ENCODE measurements at places on chromosomes 6 and 20.

- no peak for DNase-seq
Measured at GRCh38 chr6:13006578-13007300, 290.2 kb downstream of the PHACTR1 start.

DNA sequence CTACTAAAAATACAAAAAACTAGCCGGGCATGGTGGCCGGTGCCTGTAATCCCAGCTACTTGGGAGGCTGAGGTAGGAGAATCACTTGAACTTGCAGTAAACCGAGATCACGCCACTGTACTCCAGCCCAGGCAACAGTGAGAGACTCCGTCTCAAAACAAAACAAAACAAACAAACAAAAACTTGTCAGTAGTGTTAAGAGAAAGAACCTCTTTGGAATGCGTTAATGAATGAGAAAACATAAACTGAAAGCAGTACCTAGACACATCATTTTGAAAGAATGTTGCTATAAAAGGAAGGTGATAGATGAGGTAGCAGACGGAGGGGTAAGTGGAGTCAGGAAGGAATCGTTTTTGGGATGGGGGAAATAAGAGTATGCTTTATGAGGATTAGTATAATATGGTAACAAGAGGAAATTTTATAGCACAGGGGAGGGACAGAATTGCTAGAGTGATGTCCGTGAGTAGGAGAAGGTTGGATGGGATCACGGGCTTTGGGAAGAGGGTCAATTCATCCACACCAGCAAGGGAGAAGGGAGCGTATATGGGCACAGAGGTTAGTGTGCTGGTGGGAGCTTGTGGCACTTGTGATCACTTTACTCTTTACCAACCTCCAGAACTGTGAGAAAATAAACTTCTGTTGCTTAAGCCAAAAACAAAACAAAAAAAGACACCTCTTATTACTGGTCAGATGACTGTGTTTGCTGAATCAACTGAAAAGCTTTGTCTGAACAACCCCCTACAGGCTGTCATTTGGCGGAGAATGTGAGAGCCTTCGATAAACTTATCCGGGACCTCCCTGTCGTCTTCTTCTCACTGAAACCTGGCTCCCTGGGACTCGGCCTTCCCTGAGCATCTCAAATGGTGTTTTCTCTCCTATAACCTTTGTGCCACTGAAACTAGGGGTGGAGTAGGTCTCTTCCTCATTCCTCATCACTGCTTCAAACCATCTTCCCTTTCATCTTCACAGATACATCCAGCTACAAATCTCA is 48.9 kb upstream of the TFAP2A start:
- no peak for DNase-seq

GRCh38 chr6:81304466-81304865 is 448.0 kb downstream of the TENT5A start:
- DNase-seq, result no peak

GRCh38 chr6:155694419-155694790 is 238.8 kb upstream of the NOX3 start:
- no peak for DNase-seq

GRCh38 chr20:12882832-12883506 is 125.8 kb upstream of the SPTLC3 start:
- no peak for DNase-seq

- DNase-seq, result no peak
Measured at GRCh38 chr20:20205141-20205861, 153.0 kb downstream of the CFAP61 start.

- DNase-seq, result no peak
Measured at GRCh38 chr20:2327620-2328555, 32.1 kb downstream of the TGM3 start.

- DNase-seq, result no peak
Measured at GRCh38 chr20:56157530-56158203, 90.9 kb upstream of the MC3R start.

DNA sequence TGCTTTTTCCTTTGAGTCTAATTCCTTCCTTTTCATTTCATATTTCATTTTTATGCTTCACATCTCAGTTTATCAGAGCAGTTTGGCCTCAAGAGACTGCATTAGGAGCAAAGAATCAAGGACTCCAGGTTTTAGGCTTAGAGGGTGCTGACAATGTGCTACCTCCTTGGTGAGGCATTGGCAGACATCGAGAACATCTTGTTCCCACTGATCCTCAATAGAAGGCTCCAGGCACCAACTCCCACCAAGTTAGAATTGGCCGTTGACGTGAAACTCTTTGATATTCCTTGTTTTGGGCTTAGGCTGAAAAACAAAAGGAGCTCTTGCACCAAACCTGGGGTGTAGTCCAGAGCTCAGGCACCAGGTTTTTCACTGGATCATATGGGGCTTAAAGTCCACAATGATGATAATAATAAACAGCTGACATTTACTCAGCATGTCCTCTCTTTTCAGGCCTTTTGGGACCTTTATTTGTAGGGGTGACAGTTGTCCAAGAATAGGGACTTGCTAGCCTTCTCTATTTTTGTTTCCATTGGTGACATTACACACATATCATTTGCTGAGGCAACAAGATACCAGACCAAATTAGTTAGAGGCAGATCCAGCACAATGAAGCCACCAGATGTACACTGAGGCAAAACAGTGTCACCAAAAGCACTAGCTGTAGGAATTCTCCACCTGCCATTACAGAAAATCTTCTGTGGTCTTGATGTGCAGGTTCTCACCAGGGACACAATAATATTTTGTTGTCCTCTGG is 81.0 kb upstream of the ENPP5 start:
- no peak for DNase-seq

- no peak for DNase-seq
Measured at GRCh38 chr20:14723614-14724013, 386.2 kb upstream of the FLRT3 start.

DNA sequence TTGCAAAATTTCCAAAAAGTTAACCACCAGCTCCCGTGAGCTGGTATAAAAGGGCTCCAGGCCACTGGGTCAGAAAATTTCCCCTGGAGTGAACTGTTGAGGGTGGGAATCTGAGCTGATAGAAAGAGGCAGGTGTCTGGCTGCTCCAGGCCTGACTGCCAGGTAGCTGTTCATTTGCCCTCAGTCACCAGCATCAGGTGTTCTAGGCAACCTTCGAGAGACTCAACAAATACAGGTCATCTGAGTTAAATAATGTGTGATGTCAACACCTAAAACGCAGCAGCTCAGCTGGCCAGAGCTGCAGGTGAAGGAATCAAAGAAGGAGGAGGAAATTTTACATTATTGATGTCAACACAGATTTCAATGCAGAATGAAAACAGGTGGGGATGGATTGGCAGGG is 46.7 kb downstream of the KCNK5 start:
- no peak for DNase-seq

DNA sequence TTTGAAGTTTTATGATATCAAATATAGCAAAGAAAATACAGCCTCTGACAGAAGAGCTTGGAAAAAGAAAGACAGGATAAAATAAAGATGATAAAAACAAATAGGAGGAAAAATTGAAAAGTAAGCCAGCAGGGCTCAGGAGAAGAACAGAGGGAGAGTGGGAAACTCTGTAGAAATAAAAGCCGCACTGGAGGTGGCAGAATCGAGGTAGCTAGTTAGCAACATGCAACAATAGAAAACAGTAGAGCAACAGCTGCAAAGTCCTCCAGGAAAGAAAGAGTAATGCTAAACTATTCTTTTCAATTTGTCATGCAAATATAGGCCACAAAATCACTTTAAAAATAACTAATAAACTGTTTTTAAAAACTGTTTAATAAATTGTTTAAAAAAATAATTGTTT is 28.8 kb downstream of the HBS1L start:
- DNase-seq, result no peak

DNA sequence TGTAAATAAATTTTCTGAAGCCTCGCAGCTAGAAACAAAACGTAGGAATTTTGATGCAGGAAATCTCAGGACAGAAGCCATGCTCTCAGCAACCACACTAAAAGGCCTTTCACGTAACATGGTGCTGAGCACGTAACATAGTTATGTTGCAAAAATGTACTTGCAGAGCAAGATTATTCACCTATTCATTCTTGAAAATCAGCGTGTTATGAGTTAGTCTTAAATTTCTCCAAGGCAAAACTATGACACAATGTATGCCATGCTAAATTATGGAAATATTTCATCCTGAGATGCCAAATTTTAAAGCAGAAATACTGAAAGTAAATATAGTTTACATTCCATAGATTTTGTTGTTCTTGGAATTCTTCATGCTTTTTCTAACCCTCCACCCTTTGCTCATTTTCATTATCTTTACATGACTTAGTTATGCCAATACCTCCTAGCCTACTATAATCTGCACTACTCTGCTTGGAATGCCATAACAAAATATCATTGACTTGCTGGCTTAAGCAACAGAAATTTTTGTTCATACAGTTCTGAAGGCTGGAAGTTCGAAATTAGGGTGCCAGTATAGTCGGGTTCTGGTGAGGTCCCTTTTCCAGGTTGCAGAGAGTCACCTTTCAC is 179.8 kb upstream of the BMP5 start:
- DNase-seq, result no peak

Measured in CD4-positive, alpha-beta T cell treated with Interleukin-6 at 100 ng/mL for 8 hours (primary cell).